Amniotic stem cell (primary cell): ENCODE measurements at places on chromosomes 5 and 9.

DNA sequence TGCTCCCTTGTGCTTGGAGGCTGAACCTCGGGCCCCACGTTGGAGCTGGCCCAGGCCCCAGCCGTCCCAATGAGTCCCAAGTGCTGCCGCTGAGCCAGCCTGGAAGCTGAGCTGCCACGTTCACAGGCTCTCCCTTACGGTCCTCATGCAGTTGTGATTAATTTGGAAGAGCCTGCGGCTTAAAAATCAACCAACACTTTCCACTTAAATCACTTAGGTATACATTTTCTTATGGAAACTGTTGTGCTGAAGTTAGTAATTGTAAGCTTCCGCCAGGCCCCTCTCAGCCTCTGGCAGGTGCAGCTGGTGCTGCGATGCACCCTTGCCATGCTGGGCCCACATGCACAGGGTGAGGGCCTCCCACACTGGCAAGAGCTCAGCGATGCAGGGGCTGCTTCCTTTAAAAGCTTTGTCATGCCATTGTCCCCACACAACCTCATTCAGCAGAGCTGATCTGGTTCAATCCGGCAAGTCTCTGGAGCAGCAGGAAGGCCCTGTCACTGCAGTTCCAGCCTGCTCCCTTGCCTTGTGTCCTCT lies 61.0 kb downstream of the IPPK start:
- no peak for DNase-seq

GRCh38 chr9:36268007-36268427 lies 9.8 kb upstream of the GNE start:
- no peak for DNase-seq

DNA sequence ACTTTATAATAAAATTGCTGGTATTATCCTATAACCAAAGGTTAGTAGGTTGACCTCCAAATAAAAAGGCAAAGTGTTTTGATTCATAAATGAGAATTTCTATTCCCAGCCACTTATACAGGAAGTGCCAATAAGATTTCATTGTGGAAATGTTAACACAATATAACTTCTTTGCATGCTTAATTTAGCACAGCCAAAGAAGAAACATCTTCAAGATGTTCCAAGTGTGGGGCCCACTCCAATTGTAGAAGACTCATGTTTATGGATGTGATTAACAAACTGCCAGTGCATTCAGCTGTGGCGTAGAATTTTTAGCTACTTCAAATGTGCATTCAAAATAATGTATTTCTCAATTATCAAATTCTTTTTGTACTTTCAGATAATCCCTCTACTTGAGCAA lies 402.3 kb downstream of the DEPDC1B start:
- no peak for DNase-seq

- no peak for DNase-seq
Observed at GRCh38 chr9:112575107-112575506, 88.5 kb downstream of the KIAA1958 start.

DNA sequence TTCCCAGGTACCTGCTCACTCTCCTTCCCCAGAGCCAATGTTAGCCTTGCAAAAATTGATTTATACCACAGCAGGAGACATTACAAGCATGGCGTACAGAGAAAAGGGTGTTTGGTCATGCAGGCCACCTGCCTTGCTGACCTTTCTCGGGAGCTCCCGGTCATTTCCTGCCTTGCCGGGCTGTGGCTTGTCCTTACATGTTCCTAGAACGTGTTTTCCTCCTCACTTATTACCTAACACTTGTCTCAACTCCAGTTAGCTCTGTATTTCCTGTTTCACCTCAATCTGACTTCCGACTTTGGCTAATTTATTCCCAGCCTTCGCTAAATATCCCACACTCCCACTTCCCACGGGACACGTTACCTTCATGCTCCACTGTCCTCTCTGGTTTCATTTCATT lies 282.5 kb downstream of the ICE1 start:
- DNase-seq: no peak

GRCh38 chr5:7728076-7728475 lies 122.9 kb downstream of the CFAP90 start:
- DNase-seq: no peak

- peak; percentile 72 for DNase-seq
Observed at GRCh38 chr9:98410185-98410697, 154.8 kb upstream of the TBC1D2 start.

GRCh38 chr5:175785681-175786080 lies 85.7 kb upstream of the CPLX2 start:
- no peak for DNase-seq

DNA sequence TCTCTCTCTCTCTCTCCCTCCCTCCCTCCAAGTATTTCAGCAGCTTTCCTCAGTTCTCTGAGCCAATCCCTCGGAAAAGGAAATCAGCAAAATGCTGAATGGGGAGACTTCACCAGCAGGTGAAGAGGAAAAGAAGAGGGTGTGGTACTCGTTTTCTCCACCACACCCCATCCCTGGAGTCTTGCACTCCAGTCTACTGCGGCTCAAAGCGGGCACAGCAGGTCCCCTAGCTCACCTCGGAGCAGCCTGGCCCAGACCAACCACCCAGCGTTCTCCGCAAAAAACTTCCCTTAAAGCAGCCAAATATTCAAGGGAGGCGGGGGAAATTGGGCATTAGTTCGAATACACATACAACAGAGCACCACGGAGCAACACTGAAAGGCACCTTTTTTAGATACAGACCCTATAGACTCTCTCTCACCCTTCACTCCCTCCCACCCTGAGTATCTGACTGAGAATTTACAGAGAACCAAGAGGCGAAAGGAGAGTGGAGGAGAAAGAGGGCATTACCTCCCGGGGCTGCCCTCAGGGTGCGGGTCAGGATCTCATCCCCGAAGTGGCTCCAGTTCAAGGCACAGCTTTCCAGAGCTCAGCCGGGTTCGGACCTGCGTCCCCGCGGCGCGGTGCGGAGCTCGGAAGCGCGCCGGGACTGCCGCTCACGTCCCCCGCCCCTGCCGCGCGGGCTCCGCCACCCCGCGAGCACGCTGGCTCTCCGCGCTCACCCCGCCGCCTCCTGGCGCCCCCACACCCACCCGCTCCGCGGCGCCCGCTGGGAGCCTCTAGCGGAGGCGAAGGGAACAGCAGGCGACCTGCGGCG lies 1638.5 kb upstream of the C9orf72 start:
- DNase-seq: no peak

DNA sequence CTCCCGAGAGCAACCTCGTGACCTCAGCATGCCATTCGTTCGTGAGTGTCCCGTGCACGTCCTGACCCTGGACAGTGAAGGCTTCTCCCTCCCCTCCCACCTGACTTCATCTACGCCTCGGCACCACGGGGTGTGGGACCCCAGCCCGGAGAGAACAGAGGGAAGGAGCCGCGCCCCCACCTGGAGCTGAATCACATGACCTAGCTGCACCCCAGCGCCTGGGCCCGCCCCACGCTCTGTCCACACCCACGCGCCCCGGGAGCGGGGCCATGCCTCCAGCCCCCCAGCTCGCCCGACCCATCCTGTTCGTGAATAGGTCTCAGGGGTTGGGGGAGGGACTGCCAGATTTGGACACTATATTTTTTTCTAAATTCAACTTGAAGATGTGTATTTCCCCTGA lies 38.3 kb upstream of the FCN2 start:
- DNase-seq: no peak
